ENCODE measurements at places on chromosomes 7 and 10.

DNA sequence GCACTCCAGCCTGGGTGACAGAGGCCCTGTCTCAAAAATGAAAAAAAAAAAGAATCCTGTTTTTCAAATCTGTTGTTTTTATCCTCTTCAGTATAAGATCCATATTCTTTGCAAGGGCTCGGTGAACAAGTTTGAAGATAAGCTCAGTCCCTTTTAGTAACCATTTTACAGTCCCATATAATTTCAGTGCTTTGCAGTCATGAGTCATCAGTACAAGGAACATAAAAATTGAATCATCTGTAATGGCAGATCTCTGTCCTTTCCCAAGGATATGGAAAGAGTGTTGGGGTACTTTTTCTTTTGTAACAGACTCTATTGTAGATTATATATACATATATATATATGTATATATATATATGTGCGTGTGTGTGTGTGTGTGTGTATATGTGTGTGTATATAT, 52.2 kb upstream of the ZPBP start:
- no peak for DNase-seq

- no peak for DNase-seq
These were observed 70.8 kb downstream of the TCERG1L start for GRCh38 chr10:131240691-131241090.

- DNase-seq = no peak
These were observed 24.3 kb downstream of the UBN2 start for GRCh38 chr7:139255290-139255689.

DNA sequence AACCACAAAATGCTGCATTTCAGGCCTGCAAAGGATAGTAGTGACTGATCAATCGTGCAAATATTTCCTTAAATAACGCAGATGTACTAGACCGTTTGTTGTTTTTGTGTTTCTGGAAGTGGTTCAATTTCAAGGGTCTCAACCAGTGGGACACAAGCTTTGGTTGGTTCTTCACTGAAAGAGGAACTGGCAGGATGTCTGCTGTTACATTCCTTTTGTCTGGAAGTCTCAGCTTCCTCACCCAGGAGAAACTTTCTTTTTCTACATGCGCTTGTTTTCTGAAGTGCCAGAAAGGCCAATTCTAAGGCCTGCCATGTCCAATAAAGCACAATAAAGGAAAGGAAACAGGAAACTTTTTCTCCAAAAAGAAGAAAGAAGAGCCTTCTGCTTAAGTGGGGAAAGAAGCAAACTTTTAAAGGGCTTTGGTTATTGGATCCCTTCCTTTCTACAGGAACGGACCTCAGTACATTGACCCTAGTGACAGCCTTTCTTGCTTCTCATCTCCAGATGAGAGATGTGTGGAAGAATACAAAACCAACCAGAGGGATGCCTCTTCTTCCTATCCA, 4.1 kb downstream of the DKK1 start:
- no peak for DNase-seq

GRCh38 chr10:21327289-21327993, 198.0 kb downstream of the SKIDA1 start:
- no peak for DNase-seq

DNA sequence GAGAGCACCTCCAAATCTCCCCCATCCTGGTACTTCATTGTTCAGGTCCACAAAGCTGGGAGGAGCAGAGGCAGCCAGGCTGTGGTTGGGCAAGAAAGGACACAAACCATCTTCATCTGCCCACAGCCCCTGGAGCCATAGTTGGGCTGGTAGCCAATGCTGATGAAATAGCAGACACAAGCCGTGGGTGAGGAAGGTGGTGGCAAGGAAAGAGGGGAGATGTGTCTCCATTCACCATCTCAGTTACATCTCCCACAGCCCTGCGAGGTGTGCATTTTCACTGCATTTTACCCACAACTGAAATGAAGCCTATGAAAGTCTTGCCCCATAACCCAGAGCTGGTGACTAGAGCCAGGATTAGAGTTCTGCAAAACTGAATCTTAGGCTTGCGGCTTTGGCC, 35.0 kb downstream of the PIK3AP1 start:
- DNase-seq = no peak

GRCh38 chr7:87926581-87927461, 7.2 kb upstream of the ADAM22 start:
- DNase-seq = no peak

GRCh38 chr10:108598320-108598695, 1325.0 kb downstream of the XPNPEP1 start:
- no peak for DNase-seq

GRCh38 chr10:45558425-45558824, 114.1 kb downstream of the ZFAND4 start:
- DNase-seq = no peak

DNA sequence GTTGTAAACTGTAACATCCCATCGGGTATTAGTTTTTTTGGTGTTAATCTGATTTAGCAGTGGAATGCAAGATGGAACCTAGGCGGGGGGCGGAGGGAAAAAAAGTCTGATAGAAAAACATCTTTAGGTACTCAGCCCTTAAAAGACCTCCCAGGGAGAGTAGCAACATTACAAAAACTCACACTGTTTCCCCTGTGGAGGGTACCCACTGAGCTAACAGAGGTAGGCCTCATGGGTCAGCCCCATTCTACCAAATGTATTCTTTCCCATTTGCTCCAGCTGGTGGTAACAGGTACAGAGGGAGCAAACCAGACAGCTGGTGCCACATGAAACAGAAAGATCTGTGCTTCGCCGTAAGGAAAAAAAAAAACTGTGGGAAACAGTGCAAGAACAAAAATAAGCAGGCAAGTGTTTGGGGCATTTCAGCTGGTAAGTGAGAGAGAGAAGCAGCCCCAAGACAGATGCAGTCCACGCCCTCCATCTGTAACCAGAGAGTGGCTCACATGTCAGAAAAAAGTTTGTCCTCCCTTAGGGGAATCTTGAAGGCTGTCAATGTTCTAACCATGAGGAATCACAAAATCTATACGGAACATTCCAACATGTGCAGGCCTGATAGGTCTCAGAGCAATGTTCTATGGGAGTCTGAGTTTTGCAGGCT, 65.3 kb downstream of the HOXA1 start:
- no peak for DNase-seq

GRCh38 chr7:55588976-55589604, 16.8 kb upstream of the VOPP1 start:
- no peak for DNase-seq

GRCh38 chr7:137017221-137017620, 148.8 kb downstream of the CHRM2 start:
- DNase-seq = no peak

DNA sequence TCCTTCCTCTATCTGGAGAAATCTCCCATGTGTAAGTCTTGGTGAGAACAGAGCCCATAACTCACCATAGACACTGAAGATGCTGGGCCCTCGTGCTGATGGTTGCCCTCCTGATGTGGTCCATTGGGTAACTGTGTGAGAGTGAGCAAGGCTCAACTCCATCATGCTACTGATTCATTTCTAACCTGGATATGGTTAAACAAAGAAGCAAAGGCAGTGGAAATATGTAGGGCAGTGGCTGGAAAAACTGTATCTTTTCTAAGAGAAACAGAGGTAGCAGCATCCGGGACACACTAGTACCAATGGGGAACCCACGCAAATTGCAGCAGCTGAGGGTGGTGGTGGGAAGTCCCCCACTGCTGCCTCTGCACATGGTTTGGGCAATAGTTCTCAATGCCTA, 221.7 kb downstream of the KLF6 start:
- DNase-seq = no peak

DNA sequence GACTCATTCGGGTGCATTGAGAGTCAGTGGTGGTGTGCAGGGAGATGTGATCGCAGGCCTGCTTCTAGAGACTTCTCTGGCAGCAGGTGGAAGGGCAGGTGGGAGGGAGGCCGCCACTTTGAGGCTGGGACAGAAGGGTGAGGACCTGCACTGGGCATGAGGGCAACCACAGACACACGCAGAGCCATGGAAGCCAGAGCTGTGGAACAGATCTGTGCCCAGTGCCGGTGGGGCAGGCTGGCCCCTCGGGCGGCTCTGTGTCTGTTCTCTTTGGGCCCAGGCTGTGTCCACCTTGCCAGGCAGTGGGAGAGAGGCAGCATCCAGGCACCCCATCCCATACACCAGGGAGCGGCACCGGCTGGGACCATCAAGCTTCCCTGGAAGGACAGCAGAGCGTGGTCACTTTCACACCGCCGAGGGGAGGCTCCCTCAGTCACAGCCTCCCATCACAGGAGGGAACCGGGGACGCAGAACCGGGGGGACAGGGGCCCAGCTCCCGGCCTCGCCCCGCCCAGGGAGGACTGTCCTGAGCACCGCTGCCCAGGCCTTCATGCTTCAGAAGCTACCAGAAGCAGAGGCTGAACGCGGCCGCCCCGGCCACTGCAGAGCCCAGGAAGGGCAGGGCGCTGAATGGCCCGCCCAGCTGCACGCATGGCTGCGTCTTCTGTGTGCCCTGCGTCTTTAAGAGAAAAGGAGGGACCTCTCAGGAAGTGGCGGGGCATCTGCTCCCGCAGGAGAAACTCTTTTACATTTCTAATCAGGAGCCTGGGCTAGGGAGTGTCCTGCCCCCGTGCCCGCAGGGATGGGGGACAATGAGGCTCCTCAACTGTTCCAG, 32.1 kb downstream of the EN2 start:
- DNase-seq = no peak

DNA sequence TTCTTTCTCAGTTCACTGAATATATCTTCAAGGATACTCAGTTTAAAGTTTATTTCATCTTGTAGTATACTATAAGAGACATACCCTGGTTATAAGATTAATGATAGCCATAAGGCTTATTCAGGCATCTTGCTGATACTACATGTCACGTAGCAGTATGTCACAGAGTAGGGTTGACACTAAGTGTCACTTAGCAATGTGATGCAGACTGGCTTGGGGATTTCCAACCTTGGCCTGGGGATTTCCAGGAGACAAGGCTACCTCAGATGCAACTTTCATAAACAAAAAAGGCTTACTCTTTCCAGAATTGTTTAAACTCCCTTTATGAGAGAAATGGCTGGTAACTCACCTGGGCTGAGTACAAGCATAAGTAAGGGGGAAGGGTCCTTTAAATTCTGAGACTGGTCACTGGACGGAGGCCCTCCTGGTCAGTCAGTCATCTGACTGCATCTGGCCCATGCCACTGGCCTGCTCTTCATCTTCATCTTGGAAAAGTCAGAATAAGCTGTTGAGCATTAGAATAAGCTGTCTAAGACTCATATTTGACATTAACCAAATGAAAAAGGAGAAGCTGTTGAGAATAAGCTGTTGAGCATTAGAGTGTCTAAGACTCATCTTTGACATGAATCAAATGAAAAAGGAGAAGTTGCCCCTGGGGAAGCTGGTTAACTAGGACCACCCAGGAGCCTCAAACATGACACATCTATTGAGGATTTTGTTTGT, 9.5 kb downstream of the SLC13A1 start:
- no peak for DNase-seq

GRCh38 chr7:29490094-29490607, 73.5 kb upstream of the PRR15 start:
- no peak for DNase-seq

DNA sequence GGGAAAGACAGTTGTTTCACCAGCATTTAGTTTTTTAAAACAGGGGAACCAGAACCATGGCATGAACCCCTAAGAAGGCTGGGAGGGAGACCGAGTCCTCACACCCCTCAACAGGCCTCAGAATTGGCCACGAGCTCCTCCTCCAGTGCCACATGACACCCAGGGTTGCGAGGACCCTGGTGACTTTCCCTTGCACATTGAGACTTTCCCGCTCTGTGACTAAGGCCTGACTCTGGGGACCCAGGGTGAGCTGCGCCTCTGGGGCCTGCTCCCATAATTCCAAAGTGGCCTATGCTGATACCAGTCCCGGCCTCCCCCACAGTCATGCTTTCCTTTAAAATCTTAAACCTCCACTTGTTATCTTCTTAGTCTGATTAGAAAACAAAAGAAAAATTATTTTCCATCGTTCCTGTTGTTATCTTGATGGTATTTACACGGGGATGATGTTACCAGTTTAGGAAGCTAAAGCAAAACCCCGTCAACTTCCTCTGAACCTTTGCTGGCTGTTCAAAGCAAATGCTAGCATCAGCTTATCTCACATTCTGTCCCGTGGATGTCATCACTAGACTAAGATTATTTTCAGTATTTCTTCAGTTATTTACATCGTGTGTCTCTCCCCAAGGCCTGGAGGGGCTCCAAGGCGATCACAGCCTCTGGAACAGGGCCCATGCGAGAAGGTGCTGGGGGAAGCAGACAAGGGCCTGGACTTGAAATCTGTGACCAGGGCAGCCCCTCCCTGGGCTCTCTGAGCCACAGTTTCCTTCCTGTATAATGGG, 42.1 kb downstream of the FAM53B start:
- no peak for DNase-seq

DNA sequence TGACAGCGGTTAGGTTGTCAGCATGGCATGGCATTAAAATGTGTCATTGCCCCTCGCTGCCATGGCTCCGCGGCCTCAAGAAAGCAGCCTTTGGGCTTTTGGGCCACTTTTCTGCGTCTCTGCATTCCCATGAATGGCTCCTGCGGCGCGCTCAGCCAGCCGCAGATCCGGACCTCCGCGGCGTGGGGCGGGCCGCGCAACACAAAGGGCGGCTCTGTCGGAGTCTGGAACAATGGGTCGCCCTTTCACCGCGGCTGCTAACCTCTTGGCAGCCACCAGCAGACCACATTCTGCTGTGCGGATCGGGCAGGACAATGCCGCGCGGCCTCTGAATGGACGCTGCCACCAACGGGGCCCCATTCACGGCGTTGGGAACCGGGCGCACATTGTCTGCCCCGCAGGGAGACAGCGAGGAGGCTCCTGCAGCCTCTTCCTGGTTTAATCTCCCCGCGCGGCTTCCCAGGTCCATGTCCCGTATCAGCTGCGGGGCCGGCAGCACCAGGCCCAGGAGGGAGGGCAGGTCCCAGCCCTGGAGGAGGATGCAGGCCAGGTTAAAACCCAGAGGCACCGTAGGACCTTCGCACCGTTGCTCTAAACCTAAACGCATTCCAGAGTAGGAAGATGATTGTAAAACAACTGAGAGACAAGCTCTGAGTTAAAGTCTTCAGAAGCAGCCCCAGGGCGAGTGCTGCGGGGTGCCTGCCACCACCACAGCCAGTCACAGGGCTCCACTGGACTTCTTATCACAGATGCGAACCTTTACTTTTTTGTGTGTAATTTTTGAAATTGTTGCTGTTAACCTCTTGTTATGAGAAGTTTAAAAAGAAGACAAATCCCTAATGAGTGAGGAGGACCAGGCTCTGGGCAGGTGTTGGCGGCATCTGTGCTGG, 71.6 kb downstream of the NKX6-2 start:
- DNase-seq = no peak

- no peak for DNase-seq
These were observed 196.9 kb downstream of the BAMBI start for GRCh38 chr10:28874210-28874609.

DNA sequence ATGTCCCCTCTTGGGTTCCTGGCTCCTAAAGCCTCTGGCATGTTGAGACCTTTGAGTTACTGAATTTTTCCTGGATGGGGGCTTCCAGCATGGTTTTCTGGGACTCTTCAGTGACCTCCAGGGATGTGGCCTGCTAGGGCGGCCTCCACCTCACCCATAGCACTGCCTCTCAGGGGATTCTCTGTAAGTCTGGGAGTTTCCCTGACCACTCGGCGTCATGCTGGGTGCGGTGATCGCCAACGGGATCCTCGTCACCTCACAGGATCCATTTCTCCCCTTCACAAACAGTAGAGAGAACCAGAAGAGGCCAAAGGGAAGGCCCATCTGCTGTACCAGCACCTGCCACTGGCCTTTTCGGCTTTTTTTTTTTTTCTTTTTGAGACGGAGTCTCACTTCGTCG, 84.3 kb downstream of the NPTX2 start:
- DNase-seq = no peak

All from activated T-helper 1 cell treated with anti-CD3 and anti-CD28 coated beads, Interleukin-2, amount 50 U/mL, for 16 hours (primary cell).